ENCODE measurements at places on chromosomes 5 and 9.
A peak's percentile ranks its signal among the peaks of the same experiment; 100 is the strongest.

DNA sequence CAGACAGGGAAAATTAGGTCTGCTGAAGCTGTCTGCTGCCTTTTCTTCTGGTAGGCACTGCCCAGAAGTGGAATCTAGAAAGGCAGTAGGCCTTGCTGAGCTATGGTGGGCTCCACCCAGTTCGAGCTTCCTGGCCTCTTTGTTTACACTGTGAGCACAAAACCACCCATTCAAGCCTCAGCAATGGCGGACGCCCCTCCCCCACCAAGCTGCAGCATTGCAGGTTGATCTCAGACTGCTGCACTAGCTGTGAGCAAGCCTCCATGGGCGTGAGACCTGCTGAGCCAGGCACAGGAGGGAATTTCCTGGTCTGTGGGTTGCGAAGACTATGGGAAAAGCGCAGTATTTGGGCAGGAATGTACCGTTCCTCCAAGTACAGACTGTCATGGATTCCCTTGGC lies 18.5 kb downstream of the AGTPBP1 start:
- peak; percentile 48 for DNase-seq

GRCh38 chr9:73154722-73155121 lies 3.1 kb downstream of the ANXA1 start:
- DNase-seq = no peak

- no peak for DNase-seq
Measured at GRCh38 chr9:70402213-70402612, 12.2 kb downstream of the KLF9 start.

GRCh38 chr9:81045658-81046057 lies 643.7 kb downstream of the TLE1 start:
- DNase-seq = no peak

- no peak for DNase-seq
Measured at GRCh38 chr5:67015541-67016191, 180.9 kb downstream of the CD180 start.

GRCh38 chr9:97366889-97367288 lies 45.0 kb upstream of the TDRD7 start:
- DNase-seq = no peak

- DNase-seq = no peak
Measured at GRCh38 chr9:11142965-11143738, 530.4 kb upstream of the PTPRD start.

DNA sequence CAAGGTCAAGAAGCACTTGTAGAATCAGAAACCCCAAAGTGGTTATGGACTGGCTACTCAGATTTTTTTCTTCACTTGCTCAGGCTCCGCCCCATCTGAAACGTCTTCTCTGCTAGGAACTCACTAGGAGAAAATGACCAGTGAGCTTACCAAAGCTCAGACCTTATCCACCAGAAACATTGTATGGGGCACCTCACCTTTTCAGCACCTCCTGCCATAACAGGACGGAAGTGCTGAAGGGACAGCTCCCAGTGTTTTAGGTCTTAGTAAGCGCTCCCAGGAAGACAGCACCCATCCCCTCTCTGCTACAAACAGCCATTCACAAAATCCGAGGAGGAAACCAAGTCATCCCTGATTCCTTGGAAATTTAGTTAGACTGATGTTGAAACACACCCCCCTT lies 1.2 kb upstream of the GABRA1 start:
- peak; percentile 73 for DNase-seq

DNA sequence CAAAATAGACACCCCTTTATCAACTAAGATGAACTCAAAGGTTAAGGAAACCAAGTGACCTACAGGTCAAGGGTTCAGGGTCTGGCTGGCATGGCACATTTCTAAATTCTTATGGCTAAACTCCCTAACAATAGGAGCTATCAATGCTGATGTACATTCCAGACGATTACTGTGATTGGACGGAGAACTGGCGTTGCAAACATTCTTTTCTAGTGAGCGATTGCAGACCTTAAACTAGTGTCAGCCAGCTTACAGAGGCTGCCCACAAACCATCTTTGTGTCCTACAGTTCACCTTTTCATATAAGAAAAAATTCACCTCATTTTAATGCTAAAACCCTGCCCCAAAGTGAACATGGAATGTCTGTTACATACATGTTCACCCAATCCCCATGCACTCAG lies 382.9 kb downstream of the MAT2B start:
- DNase-seq = no peak

DNA sequence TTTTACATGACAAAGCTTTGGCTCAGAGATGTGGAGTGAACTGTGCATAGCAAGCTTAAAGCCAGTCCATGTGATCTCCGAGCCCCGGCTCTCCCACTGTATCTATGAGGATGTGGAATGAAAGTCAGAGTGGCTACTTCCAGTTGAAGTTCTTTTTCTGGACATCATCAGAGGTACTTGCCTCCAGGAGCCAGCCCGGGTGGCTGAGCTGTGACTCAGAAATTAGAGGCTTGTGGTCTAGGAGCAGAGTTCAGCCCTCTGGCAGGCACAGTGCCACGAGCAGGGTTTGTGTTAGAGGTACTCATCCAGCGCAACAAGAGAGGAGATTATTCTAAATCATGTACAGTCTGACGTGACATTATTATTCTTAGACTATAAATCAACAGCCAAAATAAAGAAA lies 322.5 kb downstream of the CDK5RAP2 start:
- DNase-seq = no peak

- no peak for DNase-seq
Measured at GRCh38 chr5:94267350-94267899, 351.0 kb downstream of the KIAA0825 start.

DNA sequence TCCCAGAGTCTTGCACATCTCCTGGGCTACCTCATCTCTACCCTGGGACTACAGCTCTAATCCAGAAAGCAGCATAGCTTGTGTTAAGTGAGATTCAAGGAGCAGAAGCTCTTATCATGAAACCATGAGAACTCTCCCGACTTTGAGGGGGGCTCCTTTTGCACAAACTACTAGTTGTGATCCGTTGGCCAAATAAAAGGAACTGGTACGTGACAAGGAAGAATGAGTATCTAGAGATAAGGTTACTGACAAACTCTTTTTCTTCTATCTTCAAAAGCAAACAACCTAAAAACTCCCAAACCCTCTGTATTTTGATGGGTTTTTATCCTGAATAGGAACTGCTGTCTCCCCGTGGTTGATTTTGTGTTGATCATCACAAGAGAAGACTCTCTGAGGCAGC lies 168.5 kb downstream of the SLC24A2 start:
- DNase-seq = no peak

DNA sequence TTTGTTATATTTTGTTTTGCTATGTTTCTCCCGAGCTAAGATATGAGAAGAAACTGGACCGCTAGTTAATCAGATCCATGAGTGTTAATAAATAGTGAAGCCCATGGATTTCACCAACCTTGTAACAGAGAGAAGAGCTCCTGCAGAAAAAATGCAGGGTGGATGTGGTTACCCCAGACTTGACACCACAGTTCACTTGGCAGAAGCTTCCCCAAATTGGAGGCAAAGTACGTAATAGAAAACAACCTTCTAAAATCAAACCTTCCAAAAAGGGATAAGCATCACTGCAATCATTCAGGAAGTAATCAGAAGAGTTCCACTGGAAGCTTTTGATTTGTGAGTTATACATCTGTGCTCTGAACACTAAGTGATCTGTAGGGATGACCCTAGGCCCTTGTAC lies 267.5 kb downstream of the ACTL7B start:
- DNase-seq = no peak
